ENCODE measurements at places on chromosomes 13 and 19.

GRCh38 chr19:28869459-28869858, 343.5 kb downstream of the UQCRFS1 start:
- DNase-seq, result no peak

DNA sequence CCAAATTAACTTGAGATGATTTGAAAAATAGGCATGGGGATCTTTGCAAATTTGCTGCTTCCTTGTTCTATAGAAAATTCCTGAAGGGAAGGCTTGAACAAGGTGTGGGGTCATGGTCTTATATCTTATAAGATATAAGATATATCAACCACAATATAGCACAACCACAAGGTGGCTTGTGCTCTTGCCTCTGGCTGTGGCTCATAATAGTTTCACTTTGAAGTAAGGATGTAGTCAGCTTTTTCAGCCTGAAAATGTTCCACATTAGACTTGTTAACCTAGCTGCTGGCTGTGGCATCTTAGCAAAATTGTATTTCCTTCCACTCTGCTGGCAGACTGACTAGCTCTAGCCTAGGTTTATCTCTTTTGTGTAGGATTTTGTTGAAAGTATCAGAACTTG, 169.7 kb downstream of the KLF5 start:
- peak; percentile 23 for DNase-seq

- no peak for DNase-seq
Observed at GRCh38 chr13:79096099-79096498, 310.0 kb downstream of the RBM26 start.

DNA sequence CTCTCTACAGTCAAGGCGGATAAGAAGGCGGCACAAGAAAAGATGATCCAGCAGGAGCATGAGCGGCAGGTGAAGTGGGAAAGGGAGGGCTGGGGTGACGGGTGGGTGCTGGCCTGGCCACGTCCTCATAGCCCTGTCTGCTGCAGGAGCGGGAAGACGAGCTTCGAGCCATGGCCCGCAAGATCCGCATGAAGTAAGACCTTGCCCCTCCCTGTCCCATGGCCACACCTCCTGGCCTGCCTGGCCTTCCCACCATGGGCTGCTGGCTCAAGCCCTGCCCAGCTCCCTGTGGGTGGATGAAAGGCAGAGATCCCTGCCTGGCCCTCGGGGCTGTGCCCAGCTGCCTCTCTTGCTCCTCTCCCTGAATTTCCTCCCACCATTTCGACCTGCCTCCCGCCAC, 7.2 kb downstream of the ZNF296 start:
- DNase-seq, result peak; percentile 17

DNA sequence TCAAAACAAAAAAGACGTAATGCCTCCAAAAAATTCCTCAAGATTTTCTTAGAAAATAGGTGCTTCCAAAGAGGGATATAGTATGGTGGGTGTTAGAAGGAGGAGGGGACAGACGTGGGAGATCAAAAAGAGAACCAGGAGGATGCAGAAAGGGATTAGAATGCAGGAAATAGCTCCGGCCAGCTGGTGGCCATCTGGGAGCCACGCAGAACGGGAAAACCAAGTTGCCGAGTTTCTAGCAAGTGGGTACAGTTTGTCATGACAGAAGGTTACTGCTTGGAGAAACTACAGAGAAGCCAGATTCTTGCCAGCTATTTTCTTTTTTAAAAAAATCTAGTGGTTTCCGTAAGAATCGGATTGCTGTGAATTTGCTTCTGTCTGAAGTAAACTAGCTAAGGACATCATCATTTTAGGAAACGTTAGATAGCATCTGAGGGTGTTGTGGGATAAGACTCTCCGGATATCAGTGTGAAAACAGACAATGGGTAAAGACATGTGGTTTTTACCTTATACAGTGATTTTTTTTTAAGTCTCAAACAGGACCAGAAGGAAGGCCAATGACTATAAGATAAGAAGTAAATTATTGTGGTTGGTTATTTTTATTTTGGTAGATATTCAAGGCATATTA, 104.9 kb downstream of the HSPH1 start:
- peak; percentile 29 for DNase-seq

GRCh38 chr19:53909471-53910169, 542 bp downstream of the CACNG7 start:
- no peak for DNase-seq

DNA sequence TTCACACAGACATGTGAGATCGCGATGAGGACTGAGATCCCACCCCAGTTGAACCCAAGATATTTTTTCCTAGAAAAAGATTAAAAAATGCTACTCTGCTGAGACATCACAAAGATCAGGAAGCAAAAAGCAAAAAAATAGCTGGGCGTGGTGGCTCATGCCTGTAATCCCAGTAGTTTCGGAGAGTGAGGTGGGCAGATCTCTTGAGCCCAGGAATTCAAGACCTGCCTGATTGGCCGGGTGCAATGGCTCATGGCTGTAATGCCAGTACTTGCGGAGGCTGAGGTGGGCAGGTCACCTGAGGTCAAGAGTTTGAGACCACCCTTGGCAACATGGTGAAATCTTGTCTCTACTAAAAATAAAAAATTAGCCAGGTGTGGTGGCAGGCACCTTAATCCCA, 1.1 kb downstream of the FUT3 start:
- DNase-seq, result no peak

DNA sequence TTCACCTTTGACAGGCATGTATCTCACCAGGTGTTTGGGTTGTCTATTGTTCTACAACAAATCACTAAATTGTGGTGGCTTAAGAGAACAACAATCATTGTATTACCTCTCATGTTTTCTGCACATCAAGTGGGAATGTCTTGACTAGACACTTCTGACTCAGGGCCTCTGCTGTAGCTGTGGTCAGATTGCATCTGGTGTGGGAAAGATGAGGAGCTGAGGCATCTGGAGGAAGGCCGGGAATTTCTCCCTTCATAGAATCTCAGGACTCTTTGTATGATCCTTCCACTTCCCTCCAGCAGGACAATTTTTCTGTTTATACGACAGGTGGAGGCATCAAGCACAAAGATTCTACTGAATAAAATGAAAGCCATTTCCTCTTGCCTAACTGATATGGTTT, 511.8 kb upstream of the NBEA start:
- DNase-seq, result peak; percentile 25

- no peak for DNase-seq
Observed at GRCh38 chr13:28326056-28326455, 168.9 kb downstream of the FLT1 start.
